Natural killer cell treated with Interleukin-12 subunit alpha and Interleukin-12 subunit beta and Interleukin-15 and Interleukin-18, amount 100 ng/mL, for 72 hours (primary cell): ENCODE measurements at places on chromosomes 5 and 9. TPM values are rescaled to one million over a fixed set of nuclear protein-coding genes. Genes with fewer than 3 reads are reported as not detected.
A peak's percentile ranks its signal among the peaks of the same experiment; 100 is the strongest.

BARHL1 gene
- not detected for total RNA-seq

DNA sequence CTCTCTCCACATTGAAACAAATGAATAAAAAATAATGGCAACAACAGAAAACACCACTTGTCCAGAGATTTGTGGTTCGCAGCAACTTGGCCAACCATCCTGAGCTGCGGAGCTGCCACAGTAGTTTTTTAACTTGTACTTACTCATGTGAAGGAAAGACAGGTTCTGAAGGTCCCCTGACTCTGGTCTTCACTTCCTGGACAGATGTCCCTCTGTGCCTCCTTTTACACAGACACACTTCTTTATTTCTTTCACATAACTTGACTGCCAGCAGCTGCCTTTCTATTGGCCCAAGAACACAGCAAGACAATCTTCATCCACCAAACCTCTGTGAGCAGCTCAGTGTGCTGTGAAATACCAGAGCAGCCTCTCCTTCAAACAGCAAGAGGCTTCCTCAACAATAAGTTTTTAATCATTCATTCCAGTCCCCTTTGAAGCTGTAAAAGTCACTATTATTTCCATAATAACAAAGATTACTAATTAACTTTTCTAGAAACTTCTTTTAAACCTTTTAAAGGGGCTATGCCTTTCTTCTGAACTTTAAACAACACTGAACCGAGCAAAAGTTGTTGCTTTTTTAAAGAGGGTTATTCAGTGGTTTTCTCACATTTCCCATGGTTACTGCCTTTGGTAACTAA is 198.7 kb downstream of the NR2F1-AS1 start:
- no peaks in the 10 kb centered on the region for H3K4me1 ChIP-seq
- no peak overlapping the region for H3K4me3 ChIP-seq
- H3K27me3 ChIP-seq: no peaks in the 10 kb centered on the region

FOXD4L6 gene
- not detected for total RNA-seq

GRCh38 chr5:1118738-1119137 is 6.9 kb upstream of the SLC12A7 start:
- H3K27ac ChIP-seq: no peak overlapping the region
- no peaks in the 10 kb centered on the region for H3K4me1 ChIP-seq
- no peaks in the 10 kb centered on the region for H3K27me3 ChIP-seq
- no peaks in the 10 kb centered on the region for H3K36me3 ChIP-seq
- no peak for DNase-seq

SVEP1 gene
- not detected for total RNA-seq

- no peak overlapping the region for H3K4me3 ChIP-seq
- H3K27ac ChIP-seq: no peak overlapping the region
- H3K36me3 ChIP-seq: no peaks in the 10 kb centered on the region
- no peak for DNase-seq
- peaks cover 2% of the 10 kb centered on the region for H3K27me3 ChIP-seq
Observed at GRCh38 chr5:53871775-53872174, 311.3 kb downstream of the NDUFS4 start.

SV2C gene
- 0.06 TPM for total RNA-seq

GRCh38 chr9:98627296-98627695 is 81.4 kb downstream of the GABBR2 start:
- H3K4me1 ChIP-seq: no peaks in the 10 kb centered on the region
- DNase-seq: no peak
- H3K36me3 ChIP-seq: no peaks in the 10 kb centered on the region
- H3K4me3 ChIP-seq: no peak overlapping the region

GRCh38 chr9:71911908-71912335 is 483 bp downstream of the C9orf85 start:
- peaks cover 40% of the 10 kb centered on the region for H3K4me1 ChIP-seq
- peak overlapping the region; percentile 97 for H3K4me3 ChIP-seq
- H3K27ac ChIP-seq: peak overlapping the region; percentile 100
- H3K36me3 ChIP-seq: no peaks in the 10 kb centered on the region
- H3K27me3 ChIP-seq: no peaks in the 10 kb centered on the region

GRCh38 chr9:105119156-105119555 is 125.3 kb upstream of the SLC44A1 start:
- H3K27ac ChIP-seq: no peak overlapping the region
- DNase-seq: no peak
- no peaks in the 10 kb centered on the region for H3K27me3 ChIP-seq
- no peak overlapping the region for H3K4me3 ChIP-seq

- H3K36me3 ChIP-seq: no peaks in the 10 kb centered on the region
- peaks cover 26% of the 10 kb centered on the region for H3K27me3 ChIP-seq
- no peak overlapping the region for H3K27ac ChIP-seq
- H3K4me1 ChIP-seq: peaks cover 16% of the 10 kb centered on the region
- no peak overlapping the region for H3K4me3 ChIP-seq
Observed at GRCh38 chr5:176611435-176611834, 1.5 kb upstream of the GPRIN1 start.

- H3K27me3 ChIP-seq: no peaks in the 10 kb centered on the region
- peaks cover 4% of the 10 kb centered on the region for H3K36me3 ChIP-seq
- no peak overlapping the region for H3K27ac ChIP-seq
- H3K4me1 ChIP-seq: no peaks in the 10 kb centered on the region
- DNase-seq: no peak
Observed at GRCh38 chr5:45609661-45610060, 86.5 kb downstream of the HCN1 start.

GRCh38 chr9:85428230-85428629 is 313.5 kb downstream of the AGTPBP1 start:
- no peak overlapping the region for H3K27ac ChIP-seq
- peaks cover 49% of the 10 kb centered on the region for H3K27me3 ChIP-seq
- no peak overlapping the region for H3K4me3 ChIP-seq
- H3K4me1 ChIP-seq: peaks cover 3% of the 10 kb centered on the region
- no peak for DNase-seq
- no peaks in the 10 kb centered on the region for H3K36me3 ChIP-seq

SPEF2 gene
- 9.5 TPM for total RNA-seq

- H3K27ac ChIP-seq: no peak overlapping the region
- no peak for DNase-seq
- H3K4me1 ChIP-seq: no peaks in the 10 kb centered on the region
- H3K4me3 ChIP-seq: no peak overlapping the region
- peaks cover 14% of the 10 kb centered on the region for H3K27me3 ChIP-seq
Observed at GRCh38 chr5:57007344-57007743, 55.4 kb upstream of the MIER3 start.

- peak overlapping the region; percentile 76 for H3K4me3 ChIP-seq
- peak; percentile 81 for DNase-seq
- H3K4me1 ChIP-seq: peaks cover 80% of the 10 kb centered on the region
Observed at GRCh38 chr9:89418882-89419640, 78.9 kb downstream of the SEMA4D start.

- DNase-seq: no peak
- no peak overlapping the region for H3K4me3 ChIP-seq
Observed at GRCh38 chr9:111877420-111877819, 19.2 kb upstream of the UGCG start.

PCSK5 gene
- 1.7 TPM for total RNA-seq

- H3K27ac ChIP-seq: no peak overlapping the region
- DNase-seq: no peak
- H3K4me1 ChIP-seq: peaks cover 17% of the 10 kb centered on the region
- no peaks in the 10 kb centered on the region for H3K36me3 ChIP-seq
Observed at GRCh38 chr9:4620057-4620765, 41.9 kb upstream of the PLPP6 start.
